ENCODE measurements at places on chromosomes 16 and 17.

DNA sequence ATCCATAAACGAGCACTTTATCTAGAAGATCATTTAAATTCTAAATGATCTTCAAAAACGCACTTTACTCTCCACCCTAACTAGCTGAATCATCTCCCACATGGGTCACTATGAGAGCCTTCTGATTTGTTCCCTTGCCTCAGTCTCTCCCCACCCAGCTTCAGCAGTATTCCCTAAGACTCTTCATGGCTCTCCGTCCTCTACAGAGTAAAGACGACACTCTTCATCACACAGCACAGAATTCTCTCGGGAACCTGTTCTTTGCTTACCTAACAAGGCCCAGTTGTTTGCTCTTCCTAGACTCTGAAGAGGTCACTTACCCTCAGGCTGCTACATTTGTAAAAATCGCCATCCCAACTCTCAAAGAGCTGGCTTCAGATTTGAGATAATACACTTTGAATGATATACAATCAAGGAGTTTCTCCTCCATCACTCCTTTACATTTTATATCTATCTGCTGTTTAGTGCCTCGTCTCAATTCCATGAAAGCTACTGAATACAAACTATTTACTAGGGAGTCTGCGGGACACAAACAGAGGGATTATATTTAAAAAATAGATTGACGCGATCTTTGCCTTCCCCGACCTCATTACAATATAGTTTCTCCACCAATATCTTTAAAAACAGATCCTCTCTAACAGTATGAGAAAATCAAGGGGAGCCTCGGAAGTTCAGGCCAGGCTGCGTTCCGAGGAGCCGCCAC is 511 bp upstream of the LIG3 start:
- DNase-seq = no peak

DNA sequence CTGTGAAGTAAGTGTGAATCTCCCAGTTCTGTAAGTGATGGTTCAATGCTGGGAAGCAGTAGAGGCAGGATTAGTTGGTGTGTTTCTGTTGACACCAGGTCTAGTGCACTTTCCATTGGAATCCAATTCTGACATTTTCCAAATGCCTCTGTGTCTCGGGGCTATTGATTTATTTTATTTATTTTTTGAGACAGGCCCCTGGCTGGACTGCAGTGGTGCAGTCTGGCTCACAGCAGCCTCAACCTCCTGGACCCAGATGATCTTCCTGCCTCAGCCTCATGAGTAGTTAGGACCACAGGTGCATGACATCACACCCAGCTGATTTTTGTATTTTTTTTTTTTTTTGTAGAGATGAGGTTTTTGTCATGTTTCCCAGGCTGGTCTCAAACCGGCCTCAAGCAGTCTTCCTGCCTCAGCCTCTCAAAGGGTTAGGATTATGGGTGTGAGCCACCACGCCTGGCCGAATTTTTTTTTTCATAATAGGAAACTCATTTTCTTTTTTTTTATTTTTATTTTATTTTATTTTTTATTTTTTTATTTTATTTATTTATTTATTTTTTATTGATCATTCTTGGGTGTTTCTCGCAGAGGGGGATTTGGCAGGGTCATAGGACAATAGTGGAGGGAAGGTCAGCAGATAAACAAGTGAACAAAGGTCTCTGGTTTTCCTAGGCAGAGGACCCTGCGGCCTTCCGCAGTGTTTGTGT is 61.7 kb downstream of the YPEL2 start:
- DNase-seq = no peak

DNA sequence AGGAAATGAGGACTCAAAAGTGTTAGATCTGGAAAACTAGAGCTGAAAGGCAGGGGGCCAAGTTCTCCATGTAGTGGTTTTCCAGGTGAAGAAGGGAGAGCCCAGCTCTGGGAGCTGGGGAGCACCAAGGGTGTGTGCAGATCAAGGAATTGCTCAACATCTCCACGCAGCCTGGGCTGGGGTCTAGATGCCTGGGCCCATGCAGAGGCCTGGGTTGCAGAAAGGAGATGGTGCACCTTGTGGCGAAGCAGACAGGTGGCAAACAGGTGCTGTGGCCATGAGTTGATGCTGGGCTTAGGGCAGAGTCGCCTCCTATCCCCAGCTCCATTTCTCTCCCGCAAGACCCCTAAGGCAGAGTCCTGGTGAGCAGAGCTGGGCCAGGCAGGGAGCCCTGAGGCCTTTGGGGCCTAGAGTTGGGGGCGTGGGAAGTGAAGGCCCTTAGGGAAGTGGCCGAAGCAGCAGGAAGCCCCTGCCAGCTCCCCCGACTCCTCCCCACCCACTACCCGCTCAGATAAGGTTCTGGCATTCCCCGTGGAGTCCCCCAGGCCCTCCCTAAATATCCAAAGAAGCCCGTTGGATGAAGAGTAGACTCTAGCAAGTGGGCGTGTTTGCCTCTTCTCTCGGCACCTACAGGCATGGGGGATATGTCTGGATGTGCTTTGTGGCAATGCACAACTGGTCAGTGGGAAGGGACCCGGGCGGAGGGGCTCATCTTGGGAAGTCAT is 777 bp downstream of the FOXN1 start:
- no peak for DNase-seq

DNA sequence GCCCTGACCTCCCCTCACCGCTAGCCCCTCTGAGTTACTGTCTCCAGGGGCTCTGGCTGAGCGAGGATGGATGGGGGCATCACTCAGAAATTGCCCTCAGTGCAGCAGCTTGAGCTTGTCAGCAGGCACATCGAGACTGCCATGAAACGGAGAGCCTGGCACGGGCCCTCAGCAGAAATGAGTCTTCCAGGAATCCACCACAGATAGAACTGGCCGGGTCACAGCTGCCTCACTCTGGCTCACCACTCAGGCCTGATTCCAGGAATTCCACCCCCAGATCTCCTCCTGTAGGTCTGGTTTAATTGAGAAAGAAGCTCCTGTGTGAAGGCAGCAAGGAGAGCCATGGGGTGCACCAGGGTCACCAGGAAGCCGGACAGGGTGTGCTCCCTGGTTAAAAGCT is 85.5 kb downstream of the GSG1L start:
- DNase-seq = peak; percentile 4

- DNase-seq = no peak
Observed at GRCh38 chr17:34312080-34312479, 7.2 kb upstream of the CCL8 start.

- no peak for DNase-seq
Observed at GRCh38 chr17:64718058-64718457, 56.0 kb upstream of the SMURF2 start.

DNA sequence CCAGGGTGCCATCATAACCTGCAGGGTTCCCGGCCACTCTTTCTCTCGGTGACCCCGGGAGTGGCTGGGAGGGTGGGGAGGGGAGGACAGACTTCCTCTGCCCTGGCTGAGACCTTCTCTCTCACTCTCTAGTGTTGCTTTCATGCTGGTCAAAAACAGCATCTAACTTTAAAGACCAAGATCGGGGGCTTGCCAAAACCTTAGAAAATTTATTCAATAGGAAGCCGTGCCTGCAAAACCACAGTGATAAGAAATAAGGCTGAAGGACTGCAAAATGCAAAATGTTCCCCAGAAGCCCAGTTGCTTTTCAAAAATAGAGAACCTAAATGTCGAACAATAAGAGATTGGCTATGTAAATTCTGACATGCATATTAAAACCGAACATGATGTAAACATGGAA is 344.0 kb downstream of the FOXL1 start:
- no peak for DNase-seq

DNA sequence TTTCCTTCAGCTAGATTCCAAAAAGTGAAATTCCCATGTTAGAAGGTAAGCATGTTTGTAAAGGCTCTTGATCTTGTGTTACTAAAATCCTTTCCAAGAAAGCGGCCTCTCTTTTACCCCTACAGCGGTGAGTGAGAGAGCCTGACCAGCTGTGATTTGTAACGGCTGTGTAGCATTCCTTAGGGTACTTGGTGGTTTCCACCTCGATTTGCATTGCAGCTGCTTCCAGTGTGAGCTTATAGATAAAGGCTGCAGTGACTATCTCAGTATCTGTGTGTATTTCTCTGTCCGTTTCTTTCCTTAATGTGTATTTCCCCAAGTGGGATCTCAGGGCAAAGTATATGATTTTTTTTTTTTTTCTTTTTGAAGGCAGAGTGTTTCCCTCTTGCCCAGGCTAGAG is 169.4 kb downstream of the SNX29 start:
- DNase-seq = no peak

- peak; percentile 71 for DNase-seq
Observed at GRCh38 chr16:68264128-68265077, at the start of gene SLC7A6. SLC7A6 (plus strand) TSS chr16:68264526; CDS start chr16:68274727, 10,201 bp downstream.

DNA sequence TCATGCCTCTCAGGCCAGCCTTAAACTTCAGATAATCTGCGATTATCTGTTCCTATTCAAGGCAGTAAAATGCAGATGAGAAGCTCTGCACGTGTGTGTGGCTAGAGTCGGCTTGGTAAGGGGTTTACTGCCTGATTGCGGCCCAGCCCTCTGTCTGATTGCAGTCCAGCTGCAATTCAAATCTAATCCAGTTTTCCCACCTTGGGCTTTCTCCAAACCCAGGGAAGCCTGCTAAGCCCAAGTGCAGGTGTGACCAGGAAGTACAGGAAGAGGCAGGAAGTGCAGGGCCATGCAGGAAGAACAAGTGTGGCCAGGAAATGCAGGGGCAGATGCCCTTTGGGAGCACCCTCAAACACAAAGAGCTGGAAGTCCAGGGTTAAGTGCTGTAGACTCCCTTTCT is 314.9 kb downstream of the CEP112 start:
- DNase-seq = no peak

- no peak for DNase-seq
Observed at GRCh38 chr16:17281052-17281451, 189.7 kb downstream of the XYLT1 start.

GRCh38 chr17:43439041-43439440 is 40.2 kb downstream of the ARL4D start:
- no peak for DNase-seq

DNA sequence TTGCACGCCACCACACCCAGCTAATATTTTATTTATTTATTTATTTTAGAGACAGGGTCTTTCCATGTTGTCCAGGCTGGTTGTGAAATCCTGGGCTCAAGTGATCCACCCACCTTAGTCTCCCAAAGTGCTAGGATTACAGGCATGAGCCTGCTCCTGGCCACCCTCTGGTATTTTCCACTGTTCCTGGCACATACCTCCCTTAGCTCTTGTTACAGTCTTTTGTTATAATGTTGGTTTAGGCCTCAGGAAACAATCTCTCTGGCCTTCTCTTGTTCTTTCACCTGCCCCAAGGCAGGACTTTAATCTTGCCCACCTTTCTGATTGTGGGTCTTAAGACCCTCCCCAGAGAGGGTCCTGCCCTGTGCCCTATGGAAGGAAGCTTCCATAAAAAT is 3.6 kb upstream of the CYTH1 start:
- DNase-seq = no peak

GRCh38 chr17:8542599-8543502 is 87.7 kb downstream of the MYH10 start:
- DNase-seq = no peak

- no peak for DNase-seq
Observed at GRCh38 chr17:49996495-49997300, 1.7 kb upstream of the DLX3 start.

- peak; percentile 18 for DNase-seq
Observed at GRCh38 chr17:16987830-16988601, 16.1 kb upstream of the TNFRSF13B start.

DNA sequence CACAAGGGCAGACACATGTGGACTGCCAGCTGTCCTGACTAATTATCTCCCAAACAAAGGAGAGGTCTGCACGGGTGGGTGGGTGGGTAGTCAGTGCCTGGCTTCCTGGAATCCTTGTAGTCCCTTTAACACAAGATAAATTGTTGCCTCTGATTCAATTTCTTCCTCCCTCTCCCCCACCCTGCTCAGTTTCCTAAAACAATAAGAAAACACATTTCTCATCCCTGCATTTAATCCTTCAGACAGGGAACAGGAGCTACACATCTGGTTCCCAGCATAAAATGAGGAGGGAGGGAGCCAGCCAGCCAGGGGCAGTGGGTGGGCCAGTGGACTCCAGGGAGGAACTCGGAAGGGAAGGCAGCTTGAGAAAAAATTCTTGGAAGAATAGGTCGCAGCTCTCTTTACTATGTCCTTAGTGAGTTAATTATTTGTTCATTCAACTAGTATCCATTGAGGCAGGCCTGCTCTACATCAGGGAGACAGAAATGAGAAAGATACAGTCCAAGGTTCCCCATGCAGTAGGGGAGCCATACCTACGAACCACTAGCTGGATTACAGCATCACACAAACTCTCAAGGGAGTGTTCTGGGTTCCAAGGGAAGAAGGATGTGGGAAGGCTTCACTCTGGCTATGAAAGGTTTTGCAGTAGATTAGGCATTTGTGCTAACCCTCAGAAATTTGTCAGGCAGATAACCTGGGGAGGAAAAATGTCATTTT is 58.3 kb downstream of the CCT6B start:
- no peak for DNase-seq

- DNase-seq = no peak
Observed at GRCh38 chr17:80443916-80444643, 29.1 kb downstream of the ENDOV start.

GRCh38 chr16:12287796-12288536 is 311.4 kb downstream of the SNX29 start:
- no peak for DNase-seq

GRCh38 chr16:7731141-7731540 is 398.5 kb downstream of the RBFOX1 start:
- no peak for DNase-seq

DNA sequence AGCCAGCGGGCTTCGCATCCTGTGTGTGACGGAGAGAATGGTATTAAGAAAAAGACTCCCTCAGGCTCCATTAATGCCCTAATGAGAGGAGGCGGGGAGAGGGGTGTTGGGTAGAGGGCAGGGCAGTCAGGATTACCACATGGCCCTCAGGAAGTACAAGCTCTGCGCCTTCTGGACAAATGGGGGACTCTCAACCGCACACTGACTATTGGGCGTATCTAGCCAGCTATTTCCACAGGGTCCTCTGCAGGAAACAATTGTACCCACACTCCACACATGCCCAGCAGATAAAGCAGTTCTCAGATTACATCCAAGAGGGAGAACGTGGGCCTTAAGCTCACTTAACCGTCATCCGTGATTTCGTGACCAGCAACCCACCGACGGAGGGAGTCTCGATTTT is 14.7 kb downstream of the NXN start:
- DNase-seq = no peak

DNA sequence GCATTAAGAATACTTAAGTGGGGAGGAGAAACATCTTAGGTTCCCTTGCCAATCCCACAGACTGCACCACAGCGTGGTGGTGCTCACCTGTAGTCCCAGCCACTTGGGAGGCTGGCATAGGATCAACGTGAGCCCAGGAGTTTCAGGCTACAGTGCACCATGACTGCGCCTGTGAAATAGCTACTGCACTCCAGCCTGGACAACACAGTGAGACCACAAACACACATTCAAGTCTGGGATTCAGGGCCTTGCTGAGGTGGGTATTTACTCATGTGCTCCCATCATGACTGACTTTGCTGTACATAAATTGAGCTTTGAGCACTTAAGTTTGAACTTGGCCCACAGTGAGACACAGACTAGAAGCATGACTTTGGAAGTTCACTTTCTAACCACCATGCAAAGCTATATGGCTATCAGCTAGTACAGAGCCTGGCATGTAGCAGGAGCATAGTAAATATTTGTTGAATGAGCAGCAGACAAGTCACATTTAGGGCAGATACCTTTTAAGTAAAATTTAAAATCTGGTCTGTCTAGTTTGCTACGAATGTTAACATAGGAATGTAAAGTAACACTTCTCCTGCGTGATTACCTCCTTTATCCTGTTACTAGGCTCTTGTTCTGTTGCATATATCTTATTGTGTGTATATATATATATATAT is 33.5 kb downstream of the CEP95 start:
- no peak for DNase-seq

GRCh38 chr17:17766077-17766743 is 70.6 kb downstream of the SREBF1 start:
- DNase-seq = peak; percentile 45

GRCh38 chr17:78522031-78522809 is 55.0 kb downstream of the DNAH17 start:
- DNase-seq = no peak
